ENCODE measurements at places on chromosomes 5 and 9.

DNA sequence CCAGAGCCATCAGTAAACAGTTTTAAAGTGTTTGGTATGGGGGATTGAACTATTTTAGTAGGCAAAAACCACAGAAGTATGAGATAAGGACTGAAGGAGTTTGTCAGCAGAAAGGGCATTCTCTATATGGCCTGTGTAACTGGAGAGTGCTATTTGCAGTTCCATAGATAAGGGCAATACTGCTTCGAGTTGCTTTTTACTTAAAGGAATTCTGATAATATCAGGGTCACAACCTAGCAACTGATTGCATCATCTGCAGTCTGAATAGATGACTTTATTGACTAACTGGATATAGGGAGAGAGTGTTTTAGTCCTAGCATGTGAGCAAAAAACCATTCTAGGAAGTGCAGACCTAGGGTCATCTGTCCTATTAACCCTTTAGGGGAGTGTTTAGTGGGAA, 645.2 kb upstream of the PTPRD start:
- no peak for DNase-seq

GRCh38 chr5:62001640-62002039, 304.4 kb upstream of the KIF2A start:
- DNase-seq, result no peak

DNA sequence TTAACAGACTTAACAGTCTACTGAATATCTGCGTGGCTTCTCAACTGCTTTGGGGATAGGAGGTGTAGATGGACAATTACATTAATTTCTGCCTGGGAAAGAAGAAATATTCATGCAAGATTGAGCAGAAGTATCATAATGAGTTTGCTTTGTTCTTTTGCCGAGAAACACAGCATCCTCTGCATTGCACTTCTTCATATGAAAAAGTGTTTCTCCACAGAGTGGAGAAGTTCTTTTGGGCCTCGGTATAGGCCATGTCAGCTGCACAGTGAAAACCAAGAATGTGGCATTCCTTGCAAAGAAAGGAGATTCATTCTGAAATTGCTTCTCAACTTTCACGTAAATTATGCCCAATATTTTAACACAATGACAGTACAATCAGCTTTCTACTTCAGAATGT, 17.6 kb upstream of the SNX2 start:
- no peak for DNase-seq

DNA sequence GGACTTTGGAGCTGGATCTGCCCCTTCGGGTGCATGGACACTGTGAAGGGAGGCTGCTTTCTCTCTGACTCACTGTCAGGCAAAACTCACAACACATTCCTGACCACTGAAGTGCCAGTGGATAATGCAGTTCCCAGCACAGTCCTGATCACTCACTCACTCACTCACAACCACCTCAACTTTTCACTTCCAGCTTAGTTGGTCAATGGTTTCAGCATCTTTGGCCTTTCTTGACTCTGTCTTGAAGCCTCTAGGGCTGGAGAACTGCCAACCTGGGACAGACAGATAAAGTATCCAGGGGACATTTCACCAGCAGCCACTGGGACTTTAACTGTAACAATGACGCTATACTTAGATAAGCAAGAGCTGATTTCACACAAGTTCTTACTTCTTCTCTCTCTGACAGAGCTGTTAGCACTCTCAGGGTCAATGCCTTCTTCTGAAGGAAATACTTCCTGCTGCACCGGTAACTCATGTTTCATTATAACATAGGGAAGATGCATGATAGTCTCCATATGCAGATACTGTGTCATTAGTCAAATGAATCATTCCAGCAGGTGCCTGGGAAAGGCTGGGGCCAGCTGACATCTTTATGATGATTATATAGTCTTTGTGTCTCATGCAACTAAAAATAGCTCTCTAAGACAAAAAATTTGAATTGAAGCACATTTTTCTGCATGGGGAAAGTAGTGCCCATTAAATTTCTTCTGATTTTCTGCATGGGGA, 499.0 kb downstream of the SEMA5A start:
- DNase-seq, result no peak

- no peak for DNase-seq
Observed at GRCh38 chr9:94952565-94953373, 226.3 kb downstream of the AOPEP start.

DNA sequence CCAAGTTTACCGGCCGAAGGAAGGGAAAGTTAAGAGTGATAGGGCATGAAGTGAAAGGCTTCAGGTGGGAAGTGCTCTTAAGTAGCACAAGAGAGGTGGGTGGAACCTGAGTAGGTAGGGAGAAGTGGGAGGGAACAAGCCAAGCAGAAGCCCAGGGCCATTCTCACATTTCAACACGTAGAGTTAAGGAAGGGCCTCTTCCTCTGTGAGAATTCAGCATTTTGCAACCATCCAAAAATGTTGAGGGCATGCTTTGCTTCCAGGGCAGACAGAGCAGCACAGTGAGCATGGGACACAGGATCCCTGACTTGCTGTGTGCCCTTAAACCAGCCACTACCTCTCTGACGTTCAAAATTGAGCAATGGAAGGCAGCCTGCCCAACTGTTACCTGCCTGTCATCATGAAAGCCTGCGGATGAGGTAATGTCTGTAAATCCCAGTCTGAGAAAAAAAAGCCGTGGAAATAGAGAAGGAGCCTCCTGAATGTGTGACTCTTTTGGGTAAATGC, 3.3 kb downstream of the CYFIP2 start:
- DNase-seq, result no peak

DNA sequence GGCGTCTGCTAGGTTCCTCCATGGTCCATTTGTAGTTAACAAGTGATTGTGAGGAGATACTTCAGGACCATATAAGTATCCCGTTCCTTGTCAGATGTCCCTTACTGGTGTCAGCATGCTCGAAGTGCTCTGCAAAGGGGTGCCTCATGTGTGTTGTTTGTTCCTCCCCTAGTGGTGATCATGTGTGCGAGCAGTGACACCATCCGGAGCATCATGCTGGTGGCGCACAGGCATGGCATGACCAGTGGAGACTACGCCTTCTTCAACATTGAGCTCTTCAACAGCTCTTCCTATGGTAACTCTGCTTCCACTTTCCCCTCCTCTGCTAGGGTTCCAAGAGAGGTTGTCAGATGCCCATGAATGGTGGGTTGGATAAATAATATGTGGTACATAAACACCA, 13.4 kb downstream of the NPR3 start:
- no peak for DNase-seq

DNA sequence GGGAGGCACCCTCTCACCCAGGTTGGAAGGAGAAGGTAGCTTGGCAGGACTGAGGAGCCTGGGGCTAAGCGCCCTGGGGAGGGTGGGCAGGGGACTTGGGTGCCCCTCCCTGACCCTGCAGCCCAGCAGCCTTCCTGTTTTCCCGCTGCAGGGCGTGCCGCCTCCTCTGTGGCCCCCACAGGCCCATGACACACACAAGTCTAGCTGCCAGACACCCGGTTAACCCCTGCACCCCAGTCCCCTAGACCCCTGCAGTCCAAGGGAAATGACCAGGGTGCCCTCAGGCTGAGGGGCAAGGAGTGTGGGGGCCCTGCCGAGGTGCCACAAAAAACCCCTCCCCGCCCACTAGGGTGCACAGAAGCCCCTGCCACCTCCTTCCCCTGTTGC, 33.0 kb downstream of the GOLGA2 start:
- DNase-seq, result no peak

DNA sequence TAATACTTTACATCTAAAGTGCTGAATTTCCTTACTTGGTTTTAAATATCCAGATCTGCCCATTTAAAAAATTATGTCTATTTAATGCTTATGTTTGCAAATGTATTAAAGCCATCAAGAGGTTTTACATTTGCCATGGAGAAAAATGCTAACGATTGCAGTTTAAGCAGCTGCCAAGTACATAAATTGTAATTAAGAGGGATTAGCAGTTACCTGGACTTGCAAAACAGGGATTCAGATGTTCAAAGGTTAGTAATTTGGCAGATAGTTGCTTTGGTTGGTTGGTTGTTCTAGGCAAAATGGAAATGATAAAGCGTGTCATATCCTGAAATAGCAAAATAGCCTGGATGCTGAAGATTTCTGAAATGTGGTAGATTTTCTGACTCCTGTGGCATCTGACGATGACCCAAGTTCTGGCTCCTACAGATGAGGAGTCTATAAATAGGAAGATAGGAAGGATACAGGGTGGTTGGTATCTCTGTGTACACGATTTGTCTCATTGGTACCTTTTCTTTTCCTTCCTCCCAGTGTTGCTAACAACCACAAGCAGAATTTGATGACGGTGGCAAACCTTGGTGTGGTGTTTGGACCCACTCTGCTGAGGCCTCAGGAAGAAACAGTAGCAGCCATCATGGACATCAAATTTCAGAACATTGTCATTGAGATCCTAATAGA, 282.9 kb downstream of the NR3C1 start:
- no peak for DNase-seq

- no peak for DNase-seq
Observed at GRCh38 chr9:79263628-79264027, 308.1 kb upstream of the TLE4 start.

- no peak for DNase-seq
Observed at GRCh38 chr9:106023455-106023854, 329.1 kb downstream of the TMEM38B start.

- DNase-seq, result no peak
Observed at GRCh38 chr9:103242025-103242424, 246.9 kb downstream of the CYLC2 start.

- DNase-seq, result no peak
Observed at GRCh38 chr9:134390537-134390936, 64.3 kb downstream of the RXRA start.

DNA sequence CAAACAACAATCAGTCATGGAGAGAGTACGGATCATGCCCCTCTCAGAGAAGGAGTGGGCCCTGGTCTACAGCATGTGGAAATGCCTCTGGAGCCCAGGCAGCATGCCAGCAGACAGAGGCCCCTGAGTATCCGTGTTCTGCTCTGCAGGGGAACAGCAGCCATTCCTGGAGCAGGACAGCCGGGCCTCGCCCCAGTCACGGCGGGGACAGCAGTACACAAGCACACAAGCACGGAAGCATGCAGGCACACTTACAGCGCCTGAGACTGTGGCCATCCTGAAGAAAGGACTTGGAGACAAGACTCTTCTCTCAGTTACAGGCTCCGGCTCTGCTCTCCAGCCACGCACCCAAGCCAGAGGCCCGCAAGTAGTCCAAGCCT, 102.6 kb upstream of the ALDH1B1 start:
- no peak for DNase-seq

DNA sequence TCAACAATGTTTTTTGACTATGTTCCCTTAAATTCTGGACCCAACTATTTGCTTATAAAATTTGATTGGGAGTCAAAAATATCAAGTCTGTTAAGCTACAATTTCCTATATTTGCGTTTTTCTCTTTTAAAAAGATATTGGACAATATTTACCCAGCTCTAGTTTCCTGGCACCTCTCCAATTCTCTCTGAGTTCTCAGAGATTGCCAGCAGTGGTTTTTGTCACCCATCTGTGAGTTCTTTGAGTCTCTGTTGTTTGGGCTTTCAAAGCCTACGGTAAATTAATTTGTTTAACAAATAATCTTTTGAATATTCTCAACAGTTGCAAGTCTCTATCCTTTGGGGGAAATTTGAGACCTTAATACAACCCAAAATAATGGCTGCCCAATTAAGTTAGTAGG, 174.2 kb upstream of the PUM3 start:
- no peak for DNase-seq

DNA sequence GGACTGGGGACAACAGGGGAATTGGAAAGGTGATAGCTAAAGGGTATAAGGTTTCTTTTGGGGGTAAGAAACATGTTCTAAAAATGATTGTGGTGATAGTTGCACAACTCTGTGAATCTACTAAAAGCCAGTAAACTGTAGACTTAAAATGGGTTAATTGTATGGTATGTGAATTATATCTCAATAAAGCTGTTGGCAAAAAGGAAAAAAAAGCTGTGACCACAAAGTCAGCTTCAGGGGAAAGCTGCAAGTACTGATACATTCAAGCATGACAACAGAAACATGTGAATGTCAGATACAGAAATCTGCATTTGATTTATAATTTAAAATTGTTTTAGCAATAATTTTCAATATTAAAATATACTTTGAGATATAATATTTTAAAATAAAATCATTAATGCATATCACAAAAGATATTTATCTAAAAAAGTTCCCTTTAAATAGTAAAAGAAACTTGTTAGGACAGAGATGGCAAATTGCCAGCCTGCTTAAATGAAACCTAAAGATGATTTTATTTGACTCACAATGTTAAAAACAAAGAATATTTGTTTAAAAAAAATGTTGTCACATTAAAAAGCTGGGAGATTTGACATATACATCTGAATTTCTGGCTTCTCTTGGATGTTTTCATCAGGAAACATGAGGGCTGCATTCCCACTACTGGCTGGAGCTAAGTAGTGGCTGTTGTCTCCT, 66.0 kb downstream of the TBCA start:
- DNase-seq, result no peak

DNA sequence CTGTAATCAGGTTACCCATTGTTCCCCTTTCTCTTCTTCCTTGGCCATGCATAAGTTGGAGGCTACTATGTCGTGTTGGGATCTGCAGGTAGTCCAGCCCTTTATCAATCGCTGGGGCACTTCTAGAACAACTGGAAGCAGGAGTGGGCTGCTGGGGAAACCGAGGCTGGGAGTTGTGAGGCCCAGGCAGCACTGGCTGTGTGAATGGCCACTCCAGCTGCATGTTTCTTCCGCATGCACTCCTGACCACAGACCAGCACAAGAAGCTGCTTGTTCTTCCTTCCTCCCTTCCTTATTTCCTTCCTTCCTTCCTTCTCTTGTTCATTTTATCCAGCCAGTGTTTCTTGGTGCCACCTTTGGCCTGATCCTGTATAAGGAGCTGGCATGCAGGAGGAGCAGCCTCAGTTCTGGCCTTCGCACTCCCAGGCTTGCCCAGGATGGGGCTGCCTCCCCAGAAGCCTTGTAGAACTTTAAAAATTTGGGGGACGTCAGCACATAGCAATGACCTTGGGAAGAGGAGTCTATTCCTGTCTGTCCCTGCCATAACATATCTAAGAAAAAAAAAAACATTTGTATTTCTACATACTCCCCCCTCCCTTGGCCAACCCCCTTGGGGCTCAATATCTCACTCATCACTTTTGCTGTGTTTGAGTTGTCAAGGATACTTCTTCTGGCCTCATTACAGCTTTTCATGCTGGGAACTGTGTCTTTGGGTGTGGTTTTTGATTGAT, 20.8 kb upstream of the CXCL14 start:
- no peak for DNase-seq

DNA sequence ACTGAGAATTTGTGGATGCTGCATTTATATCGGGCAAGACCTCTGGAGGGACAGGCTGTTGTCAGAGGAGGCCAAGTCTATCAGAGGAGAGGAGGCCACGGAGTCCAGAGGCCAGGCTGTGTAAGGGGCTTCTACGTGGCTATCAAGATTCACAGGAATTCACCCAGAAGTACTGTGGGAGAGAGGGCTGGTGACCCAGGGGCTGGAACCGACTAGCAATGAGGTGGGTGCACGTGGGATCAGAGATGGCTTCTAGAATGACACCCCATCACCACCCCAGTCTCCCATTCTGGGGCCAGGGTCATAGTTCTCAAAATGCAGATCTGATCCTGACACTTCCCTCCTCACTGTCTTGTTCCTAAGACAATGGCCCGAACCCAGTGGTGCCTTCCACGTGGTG, 61.2 kb upstream of the PHYKPL start:
- no peak for DNase-seq

GRCh38 chr5:121976979-121977378, 15.2 kb downstream of the SRFBP1 start:
- DNase-seq, result no peak

GRCh38 chr9:19660019-19660418, 128.8 kb downstream of the SLC24A2 start:
- DNase-seq, result no peak

All from pancreas (tissue), 10 donors.